Cerebellar nuclear complex (tissue), 1 donor: ENCODE measurements at places on chromosomes 1 and 21.

DNA sequence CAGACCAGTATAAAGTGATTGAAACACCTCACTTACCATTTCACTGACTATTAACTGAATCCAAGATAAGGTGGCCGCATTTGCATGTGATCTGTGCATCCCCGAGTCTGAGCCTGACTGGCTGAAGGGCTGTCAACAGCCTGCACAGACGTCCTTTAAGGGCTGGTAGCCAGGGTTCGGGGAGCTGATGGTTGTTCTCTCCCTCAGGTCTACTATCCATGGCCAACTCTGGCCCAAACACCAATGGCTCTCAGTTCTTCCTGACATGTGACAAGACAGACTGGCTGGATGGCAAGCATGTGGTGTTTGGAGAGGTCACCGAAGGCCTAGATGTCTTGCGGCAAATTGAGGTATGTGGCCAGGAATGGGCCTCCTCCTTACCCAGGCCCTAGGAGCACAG lies 14.0 kb downstream of the PPIE start:
- DNase-seq: no peak

- no peak for DNase-seq
These were observed 1180.3 kb upstream of the B3GALT2 start for GRCh38 chr1:194366705-194367104.

GRCh38 chr1:151593730-151594129 lies 18.1 kb upstream of the SNX27 start:
- no peak for DNase-seq

DNA sequence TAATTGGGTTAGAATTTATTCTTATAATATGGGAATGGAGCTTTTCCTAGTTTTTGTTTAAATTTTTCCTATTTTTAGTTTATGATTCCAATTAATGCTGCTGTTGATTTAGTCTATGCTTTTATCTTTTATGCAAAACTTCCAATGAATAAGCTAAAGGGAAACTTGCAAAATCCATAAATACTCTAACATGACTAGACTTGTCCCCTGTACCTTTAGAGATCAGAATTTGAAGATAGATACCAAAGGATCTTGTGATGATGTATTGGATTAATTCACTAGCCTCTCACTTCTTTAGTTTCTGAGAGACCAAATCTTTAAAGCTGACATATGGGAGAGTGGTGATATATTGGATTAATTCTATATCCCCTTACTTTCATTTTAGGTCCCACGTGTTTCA lies 306.6 kb upstream of the PRMT6 start:
- no peak for DNase-seq

DNA sequence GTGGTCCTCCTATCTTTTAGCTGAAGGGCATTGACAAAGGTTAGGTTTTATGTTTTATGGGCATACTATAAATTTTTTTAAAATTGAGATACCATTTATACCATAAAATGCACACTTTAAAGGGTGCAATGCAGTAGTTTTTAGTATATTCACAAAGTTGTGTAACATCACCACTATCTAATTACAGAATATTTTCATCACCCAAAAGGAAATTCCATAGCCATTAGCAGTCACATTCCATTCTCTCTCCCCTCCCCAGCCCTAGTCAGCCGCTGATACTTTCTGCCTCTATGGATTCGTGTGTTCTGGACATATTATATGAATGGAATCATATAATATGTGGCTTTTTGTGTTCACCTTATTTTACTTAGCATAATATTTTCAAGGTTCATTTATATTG lies 135.8 kb upstream of the B3GALT2 start:
- no peak for DNase-seq

DNA sequence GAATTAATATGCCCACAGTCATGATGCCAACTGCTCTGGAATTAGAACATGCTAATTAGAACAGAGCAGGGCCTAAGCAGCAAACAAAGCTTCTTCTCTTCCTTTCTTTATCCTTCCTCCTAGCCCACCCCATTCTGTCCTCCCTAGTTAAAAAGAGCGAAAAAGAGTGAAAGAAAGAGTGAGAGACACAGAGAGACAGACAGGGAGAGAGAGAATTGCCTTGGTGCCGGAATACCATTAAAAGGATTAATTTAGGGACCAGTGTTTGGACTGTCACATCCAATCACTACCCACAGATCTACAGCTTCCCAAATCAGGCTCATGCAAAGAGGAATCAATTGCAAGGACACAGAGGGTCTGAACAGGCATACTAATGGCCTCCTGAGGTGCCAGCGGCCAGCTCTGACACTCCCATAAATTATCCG lies 7.0 kb downstream of the ERI3 start:
- no peak for DNase-seq

GRCh38 chr1:240691909-240692705 lies 80.2 kb upstream of the GREM2 start:
- no peak for DNase-seq

- DNase-seq: no peak
These were observed 8.8 kb upstream of the THEMIS2 start for GRCh38 chr1:27863538-27863915.

DNA sequence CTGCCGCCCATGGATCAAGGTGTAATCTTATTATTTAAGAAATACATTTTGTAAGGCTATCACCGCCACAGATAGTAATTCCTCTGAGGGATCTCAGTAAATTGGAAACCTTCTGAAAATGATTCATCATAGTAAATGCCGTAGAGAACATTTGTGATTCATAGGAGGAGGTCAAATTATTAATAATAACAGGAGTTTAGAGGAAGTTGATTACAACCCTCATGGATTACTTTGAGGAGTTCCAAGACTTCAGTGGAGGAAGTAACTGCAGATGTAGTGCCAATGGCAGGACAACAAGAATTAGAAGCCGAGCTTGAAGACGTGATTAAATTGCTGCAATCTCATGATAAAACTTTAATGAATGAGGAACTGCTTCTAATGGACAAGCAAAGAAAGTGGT lies 280.1 kb downstream of the PTPRC start:
- DNase-seq: no peak

DNA sequence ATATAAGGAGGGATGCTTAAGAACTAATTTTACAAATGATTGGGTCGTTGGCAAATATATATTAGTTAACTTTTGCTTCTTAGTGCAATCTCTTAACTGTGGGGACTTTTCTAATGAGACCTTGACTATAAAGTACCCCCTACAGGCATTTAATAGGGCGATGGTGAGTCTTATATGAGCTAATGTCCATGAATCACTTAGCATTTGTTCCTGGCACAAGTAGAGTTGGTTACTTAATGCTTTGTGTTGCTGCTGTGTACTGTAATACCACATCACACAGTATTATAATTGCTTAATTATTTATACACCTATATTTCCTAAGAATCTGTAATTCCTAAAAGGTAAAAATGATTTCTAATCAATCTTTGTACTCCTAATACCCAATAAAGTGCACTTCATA lies 25.3 kb upstream of the TMCO1 start:
- no peak for DNase-seq

DNA sequence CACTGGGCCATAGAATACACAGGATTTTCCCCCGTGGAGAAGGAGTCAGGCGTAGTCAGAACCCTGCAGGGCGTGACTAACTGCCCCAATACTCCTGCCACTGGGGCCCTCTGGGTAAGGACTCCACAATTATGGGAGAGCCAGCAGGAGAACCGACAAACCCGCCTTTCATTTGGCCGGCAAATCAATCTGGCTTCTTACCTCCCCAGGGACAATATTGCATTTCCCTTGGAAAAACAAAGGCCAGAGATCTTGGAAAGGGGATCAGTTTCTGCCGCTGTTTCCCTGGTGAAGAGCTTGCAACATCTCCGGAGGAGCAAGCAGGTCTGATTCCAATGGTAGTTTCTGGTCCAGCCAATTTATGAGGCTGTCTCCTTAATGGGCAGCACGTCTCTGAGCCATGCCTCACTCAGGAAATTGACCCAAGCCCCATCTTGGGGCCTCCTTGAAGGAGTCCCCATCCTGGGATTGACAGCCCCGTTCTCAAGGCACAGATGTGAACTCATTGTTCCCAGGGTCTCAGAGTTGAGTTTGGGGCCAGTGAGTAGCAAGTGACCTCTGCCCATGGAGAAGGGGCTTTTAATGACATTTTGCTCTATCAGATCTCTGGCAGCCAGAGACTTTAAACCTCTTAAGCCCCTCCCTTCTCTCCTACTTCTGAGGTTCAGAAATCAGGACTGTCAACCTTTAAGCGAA lies 4.3 kb downstream of the TRABD2B start:
- DNase-seq: no peak

GRCh38 chr1:110449661-110450651 lies 993 bp upstream of the PROK1 start:
- DNase-seq: no peak

- DNase-seq: no peak
These were observed 433.4 kb upstream of the CAMK1G start for GRCh38 chr1:209150114-209150513.

DNA sequence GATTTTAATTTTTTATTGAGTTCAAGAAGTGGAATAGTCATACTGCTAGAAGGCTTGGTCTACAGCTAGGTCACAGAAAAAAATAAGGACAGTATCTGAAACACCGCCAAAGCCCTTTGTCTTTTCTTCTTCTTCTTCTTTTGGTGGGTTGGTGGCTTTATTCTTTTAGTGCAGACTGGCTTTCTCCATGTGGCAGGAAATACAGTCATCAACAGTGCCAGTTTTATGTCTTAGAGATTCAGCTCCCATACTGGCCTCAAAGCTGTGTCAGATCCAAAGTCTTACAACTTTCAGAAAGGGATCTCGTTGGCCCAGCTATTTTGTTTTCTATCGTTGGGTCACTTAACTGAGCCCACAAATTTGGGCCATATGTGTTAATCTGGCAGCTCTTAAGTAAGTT lies 58.2 kb downstream of the FNBP1L start:
- DNase-seq: no peak

- DNase-seq: no peak
These were observed 74.6 kb downstream of the CAMK2N1 start for GRCh38 chr1:20411196-20411980.

DNA sequence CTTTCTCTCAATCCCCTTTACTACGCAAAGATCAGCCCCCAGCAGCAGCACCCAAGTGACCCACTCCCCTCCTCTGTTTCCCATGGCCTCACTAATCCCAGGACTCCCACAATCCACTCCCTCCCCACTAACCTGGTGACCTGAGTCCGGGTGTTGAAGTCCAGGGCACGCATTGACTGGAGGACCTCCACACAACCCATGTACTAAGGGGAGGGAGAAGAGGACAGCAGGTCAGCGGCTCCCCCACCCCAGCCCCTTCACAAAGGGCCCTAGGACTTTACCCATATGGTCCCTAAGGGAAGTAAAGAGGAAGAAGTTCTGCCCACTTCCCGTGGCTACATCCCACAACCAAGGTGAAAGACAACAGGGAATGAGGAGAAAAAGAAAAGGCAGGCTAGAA lies 1.3 kb downstream of the SHC1 start:
- DNase-seq: no peak

DNA sequence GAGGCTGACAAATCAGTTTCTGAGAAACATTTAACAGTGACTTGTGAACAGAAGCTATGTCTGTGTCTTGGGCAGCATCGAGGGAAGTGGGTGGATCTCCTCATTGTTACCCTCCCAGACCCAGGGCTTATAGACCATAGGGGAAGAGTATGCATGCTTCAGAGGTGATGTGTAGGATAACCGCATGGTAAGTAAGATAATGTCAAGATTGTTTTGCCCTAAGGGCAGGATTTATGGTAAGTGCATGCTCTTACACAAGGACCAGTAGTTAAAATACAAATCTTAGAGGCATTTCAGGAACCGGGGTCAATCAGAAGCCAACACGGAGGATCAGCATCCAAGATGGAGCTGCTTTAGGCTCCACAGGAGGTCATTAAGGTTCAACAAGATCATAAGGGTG lies 7.7 kb upstream of the PRMT2 start:
- DNase-seq: no peak

DNA sequence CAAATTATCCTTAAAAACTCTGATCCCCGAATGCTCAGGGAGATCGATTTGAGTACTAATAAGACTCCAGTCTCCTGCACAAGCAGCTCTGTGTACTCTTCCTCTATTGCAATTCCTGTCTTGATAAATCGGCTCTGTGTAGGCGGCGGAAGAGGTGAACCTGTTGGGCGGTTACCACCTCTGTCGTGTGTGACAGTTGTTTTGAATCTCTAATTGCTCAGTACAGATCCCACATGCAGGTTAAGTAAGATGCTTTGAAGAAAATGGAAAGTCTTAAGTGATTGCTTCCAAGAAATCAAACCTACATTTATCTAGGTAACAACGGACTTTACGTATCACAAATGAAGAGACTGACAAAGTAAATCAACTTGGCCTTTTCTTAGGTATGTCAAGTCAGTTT lies 35.5 kb downstream of the COA6 start:
- DNase-seq: no peak
